ENCODE measurements at places on chromosomes 13 and 19. TPM values are rescaled to one million over a fixed set of nuclear protein-coding genes. Genes with fewer than 3 reads are reported as not detected.

Gene FCHO1
- 1.7 TPM for total RNA-seq

Gene RPS19
- total RNA-seq = 893 TPM

- no peaks in the 10 kb centered on the region for H3K27me3 ChIP-seq
- no peaks in the 10 kb centered on the region for H3K4me1 ChIP-seq
- H3K36me3 ChIP-seq = no peaks in the 10 kb centered on the region
Observed at GRCh38 chr13:77616027-77616426, 80.5 kb downstream of the SCEL start.

DNA sequence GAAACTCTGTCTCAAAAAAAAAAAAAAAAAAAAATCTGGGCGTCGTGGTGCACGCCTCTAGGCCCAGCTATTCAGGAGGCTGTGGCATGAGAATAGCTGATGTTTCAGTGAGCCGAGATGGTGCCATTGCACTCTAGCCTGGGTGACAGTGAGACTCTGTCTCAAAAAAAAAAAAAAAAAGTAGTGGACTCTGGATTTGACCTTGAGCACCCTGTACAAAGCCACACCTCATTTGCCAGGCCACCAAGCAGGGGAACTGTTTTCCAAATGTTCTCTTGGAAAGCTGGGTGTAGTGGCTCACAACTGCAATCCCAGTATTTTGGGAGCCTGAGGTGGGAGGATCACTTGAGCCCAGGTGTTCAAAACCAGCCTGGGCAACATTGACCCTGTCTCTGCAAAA is 3.8 kb upstream of the ZNF555 start:
- DNase-seq = no peak
- no peak overlapping the region for H3K4me3 ChIP-seq
- peaks cover 8% of the 10 kb centered on the region for H3K4me1 ChIP-seq
- no peak overlapping the region for H3K27ac ChIP-seq

Gene PRSS57
- not detected for total RNA-seq

All from esophagus muscularis mucosa (tissue), 4 donors.